ENCODE measurements at places on chromosomes 11 and 22.

- no peak for DNase-seq
Measured at GRCh38 chr22:28314959-28315358, 364.7 kb downstream of the TTC28 start.

- no peak for DNase-seq
Measured at GRCh38 chr11:113504071-113504470, 28.9 kb upstream of the DRD2 start.

- DNase-seq, result no peak
Measured at GRCh38 chr11:101327908-101328307, 198.3 kb upstream of the PGR start.

- peak; percentile 85 for DNase-seq
Measured at GRCh38 chr11:44634401-44635281, 69.2 kb downstream of the CD82 start.

GRCh38 chr11:17570034-17570433, 23.0 kb downstream of the OTOG start:
- DNase-seq, result no peak

DNA sequence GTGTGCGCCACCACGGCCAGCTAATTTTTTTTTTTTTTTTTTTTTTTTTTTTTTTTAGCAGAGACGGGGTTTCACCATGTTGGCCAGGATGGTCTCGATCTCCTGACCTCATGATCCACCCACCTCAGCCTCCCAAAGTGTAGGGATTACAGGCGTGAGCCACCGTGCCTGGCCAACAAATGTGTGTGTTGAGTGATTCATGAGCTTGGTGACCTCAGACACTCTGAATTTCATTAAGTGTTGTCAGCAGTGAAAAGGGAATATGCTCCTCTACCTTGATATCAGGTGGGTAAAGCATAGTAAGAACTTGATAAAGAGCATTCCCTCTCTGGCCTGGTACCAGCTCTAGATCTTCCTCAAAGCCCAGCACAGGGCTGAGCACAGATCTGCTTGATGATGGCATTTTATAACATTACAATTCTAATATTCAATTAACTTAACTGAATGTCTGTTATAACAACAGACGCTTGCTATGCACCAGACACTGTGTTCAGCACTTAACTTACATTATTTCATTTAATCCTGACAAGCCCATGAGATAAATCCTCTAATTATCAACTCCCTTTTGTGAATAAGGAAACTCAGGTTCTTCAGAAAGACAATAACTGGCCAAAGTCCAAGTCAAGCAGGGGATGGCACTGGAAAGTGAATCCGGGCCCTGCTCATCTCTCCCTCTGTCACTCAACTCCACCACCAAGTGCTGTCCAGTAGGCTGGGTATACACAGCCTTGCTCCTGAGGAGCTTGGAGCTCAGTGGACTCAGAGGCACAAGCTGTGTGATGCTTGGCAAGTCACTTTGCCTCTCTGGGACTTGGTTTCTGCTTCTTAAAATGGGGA, 13.0 kb downstream of the TBC1D10A start:
- DNase-seq, result no peak

DNA sequence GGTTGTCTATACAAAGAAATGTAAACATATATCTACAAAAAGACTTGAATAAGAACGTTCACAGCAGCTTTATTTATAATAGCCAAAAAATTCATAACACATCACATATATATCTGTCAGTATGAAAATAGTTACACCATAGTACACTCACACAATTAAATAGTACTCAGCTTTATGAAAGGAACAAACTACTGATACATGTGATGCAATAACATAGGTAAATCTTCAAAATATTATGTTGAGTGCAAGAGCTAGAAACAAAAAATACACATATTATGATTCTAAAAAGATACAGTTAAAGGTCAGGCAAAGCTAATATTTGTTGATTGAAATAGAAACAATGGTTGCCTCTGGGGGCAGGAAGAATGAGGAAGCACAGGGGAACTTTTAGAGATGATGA, 6.6 kb downstream of the MRGPRX2 start:
- DNase-seq, result no peak

- no peak for DNase-seq
Measured at GRCh38 chr11:12013781-12014180, 5.4 kb upstream of the DKK3 start.

- no peak for DNase-seq
Measured at GRCh38 chr22:23268877-23269276, 88.6 kb downstream of the BCR start.

GRCh38 chr11:125797641-125798040, 9.7 kb downstream of the PATE3 start:
- no peak for DNase-seq

- DNase-seq, result no peak
Measured at GRCh38 chr11:129557421-129557820, 181.8 kb downstream of the BARX2 start.

DNA sequence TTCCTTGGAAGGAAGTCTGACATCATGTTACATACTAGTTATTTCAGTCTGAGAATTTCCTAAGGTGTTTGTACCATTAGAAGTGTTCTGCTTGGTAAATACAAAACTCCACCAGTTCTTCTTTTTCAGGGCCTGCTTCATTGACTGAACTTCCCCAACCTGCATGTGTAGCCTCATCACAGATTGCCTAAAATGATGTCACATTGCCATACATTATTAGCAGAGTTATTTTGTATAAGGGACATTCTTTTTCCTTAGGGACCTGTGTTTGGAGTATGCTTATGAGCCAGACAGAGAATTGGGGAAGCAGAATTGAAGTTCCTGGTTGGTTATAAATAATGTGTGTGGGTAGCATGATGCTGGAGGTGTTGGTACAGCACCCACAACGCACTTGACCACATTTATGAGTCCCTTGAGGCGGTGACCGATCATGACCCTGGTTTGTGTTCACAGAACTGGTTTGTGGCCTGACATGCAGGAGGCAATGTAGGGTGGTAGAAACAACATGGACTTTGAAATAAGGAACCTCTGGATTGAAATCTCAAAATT, 16.4 kb upstream of the MMP7 start:
- no peak for DNase-seq
